ENCODE measurements at places on chromosomes 2 and 18. TPM values are rescaled to one million over a fixed set of nuclear protein-coding genes. Genes with fewer than 3 reads are reported as not detected.

CDKL4 gene
- 4.1 TPM for total RNA-seq

IL1RN gene
- not detected for total RNA-seq

TMEM163 gene
- total RNA-seq, result not detected

SP100 gene
- 143 TPM for total RNA-seq

EPB41L5 gene
- total RNA-seq, result 21.5 TPM

CASP8 gene
- 37.3 TPM for total RNA-seq

CACNB4 gene
- total RNA-seq, result 4.6 TPM

IL1A gene
- not detected for total RNA-seq

STPG4 gene
- total RNA-seq, result not detected

GAREM1 gene
- 23.6 TPM for total RNA-seq

SPP2 gene
- not detected for total RNA-seq

PREPL gene
- 25.3 TPM for total RNA-seq

ZNF521 gene
- 7.9 TPM for total RNA-seq

FAM110C gene
- total RNA-seq, result 39.2 TPM

SULT1C2 gene
- total RNA-seq, result 4.0 TPM

MREG gene
- 7.7 TPM for total RNA-seq

MAP3K19 gene
- not detected for total RNA-seq

PDE1A gene
- 12.4 TPM for total RNA-seq

RAX gene
- total RNA-seq, result not detected

DOCK10 gene
- total RNA-seq, result 21.7 TPM

BMP10 gene
- total RNA-seq, result not detected

CYP27C1 gene
- total RNA-seq, result not detected
